HS-27A (cell line): ENCODE measurements at places on chromosomes 2 and 18.

GRCh38 chr18:61394983-61395382 lies 61.8 kb downstream of the CDH20 start:
- no peak for DNase-seq

GRCh38 chr18:79617511-79618500 lies 61.8 kb upstream of the CTDP1 start:
- DNase-seq: no peak

DNA sequence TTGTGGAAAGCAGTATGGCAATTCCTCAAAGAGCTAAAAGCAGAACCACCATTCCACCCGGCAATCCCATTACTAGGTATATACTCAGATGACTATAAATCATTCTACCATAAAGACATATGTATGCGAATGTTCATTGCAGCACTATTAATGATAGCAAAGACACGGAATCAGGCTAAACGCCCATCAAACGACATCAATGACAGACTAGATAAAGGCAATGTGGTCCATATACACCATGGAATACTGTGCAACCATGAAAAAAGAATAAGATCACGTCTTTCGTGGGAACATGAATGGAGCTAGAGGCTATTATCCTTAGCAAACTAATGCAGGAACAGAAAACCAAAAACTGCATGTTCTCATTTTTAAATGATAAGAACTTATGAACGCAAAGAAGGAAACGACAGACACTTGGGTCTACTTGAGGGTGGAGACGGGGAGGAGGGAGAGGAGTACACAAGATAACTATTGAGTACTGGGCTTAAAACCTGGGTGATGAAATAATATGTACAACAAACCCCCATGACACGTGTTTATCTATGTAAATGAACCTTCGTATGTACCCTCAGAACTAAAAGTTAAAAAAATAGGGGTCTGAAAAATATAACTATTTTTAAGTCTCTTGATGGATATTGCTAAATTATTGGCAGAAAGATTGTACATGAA lies 32.0 kb upstream of the CYTIP start:
- DNase-seq: no peak

GRCh38 chr2:223076573-223076972 lies 24.6 kb downstream of the KCNE4 start:
- peak; percentile 66 for DNase-seq

DNA sequence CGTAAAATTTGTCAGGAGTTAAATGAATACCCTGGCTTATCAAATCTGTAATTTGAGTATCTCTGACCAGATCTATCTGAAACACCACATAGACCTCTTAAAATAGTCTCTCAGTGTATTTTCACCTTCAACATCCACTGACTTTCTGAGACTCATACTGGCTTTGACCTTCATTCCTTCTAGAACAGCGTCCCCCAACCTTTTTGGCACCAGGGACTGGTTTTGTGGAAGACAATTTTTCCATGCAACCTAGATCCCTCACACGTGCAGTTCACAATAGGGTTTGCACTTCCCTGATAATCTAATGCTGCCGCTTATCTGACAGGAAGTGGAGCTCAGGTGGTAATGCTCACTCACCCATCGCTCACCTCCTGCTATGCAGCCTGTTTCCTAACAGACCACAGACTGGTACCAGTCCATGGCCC lies 3.2 kb downstream of the NBAS start:
- no peak for DNase-seq

- peak; percentile 35 for DNase-seq
These were observed 27.1 kb downstream of the ZNF519 start for GRCh38 chr18:14104906-14105748.

- no peak for DNase-seq
These were observed 26.1 kb upstream of the SERTAD2 start for GRCh38 chr2:64679673-64680425.

DNA sequence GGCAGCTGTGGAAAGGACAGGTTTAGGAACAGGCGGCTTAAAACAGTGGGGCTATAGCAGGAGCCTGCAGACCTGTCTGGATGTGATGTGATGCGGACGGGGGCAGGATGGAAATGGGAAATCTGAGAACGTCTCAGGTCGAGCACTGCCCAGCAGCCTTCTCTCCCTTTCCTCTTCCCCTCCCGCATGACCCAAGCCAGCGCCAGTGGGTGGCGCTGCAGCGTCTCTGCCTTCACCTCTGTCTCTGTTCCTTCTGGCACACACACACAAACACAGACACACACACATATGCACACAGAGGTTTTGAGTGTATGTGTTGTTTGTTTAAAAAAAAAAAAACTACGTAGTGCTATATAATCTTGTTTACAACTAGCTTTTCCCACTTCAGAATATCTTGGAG lies 82.0 kb upstream of the SLC66A3 start:
- DNase-seq: no peak

DNA sequence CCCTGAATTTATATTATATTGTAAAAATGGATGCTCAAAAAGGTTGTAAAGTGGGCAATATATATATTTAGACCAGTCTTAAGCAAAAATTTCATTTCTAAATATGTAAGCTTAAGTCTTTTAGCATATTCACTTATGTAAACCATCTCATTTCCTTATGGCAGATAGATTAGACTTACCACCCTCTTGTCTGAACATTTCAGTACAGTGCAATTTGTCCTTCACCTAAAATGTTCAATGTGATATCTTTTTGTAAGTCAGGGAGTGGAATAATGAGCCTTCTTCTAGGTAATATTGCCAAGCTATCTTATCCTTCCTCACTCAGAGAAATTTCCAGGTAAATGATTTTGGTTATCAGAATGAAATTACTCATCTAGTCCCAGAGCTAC lies 92.3 kb downstream of the KLF7 start:
- DNase-seq: no peak

GRCh38 chr18:6509832-6510231 lies 95.1 kb upstream of the L3MBTL4 start:
- no peak for DNase-seq

GRCh38 chr2:238684362-238685326 lies 163.2 kb upstream of the TWIST2 start:
- DNase-seq: peak; percentile 14
